NCI-H460 (cell line): ENCODE measurements at places on chromosomes 11 and 22. TPM values are rescaled to one million over a fixed set of nuclear protein-coding genes. Genes with fewer than 3 reads are reported as not detected.

The GLYATL1 gene
- total RNA-seq, result not detected in 2 replicates

The CHRNA10 gene
- 0.30 and 0.52 TPM in 2 replicates for total RNA-seq

The F2 gene
- not detected in 2 replicates for total RNA-seq

The POU2AF2 gene
- total RNA-seq, result not detected in 2 replicates

The SAA2 gene
- total RNA-seq, result not detected in 2 replicates

The BBOX1 gene
- not detected in 2 replicates for total RNA-seq

The FXYD6 gene
- not detected in 2 replicates for total RNA-seq
